ENCODE measurements at places on chromosomes 2 and 18.

GRCh38 chr2:182858671-182859070, 7.8 kb downstream of the FRZB start:
- DNase-seq, result no peak

GRCh38 chr2:137154946-137155345, 389.6 kb downstream of the THSD7B start:
- no peak for DNase-seq

DNA sequence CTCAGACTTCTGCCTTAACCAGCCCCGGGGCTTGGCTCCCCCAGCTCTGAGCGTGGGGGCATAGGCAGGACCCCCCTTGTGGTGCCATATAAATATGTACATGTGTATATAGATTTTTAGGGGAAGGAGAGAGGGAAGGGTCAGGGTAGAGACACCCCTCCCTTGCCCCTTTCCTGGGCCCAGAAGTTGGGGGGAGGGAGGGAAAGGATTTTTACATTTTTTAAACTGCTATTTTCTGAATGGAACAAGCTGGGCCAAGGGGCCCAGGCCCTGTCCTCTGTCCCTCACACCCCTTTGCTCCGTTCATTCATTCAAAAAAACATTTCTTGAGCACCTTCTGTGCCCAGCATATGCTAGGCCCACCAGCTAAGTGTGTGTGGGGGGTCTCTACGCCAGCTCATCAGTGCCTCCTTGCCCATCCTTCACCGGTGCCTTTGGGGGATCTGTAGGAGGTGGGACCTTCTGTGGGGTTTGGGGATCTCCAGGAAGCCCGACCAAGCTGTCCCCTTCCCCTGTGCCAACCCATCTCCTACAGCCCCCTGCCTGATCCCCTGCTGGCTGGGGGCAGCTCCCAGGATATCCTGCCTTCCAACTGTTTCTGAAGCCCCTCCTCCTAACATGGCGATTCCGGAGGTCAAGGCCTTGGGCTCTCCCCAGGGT, 5.5 kb downstream of the CTDSP1 start:
- no peak for DNase-seq

DNA sequence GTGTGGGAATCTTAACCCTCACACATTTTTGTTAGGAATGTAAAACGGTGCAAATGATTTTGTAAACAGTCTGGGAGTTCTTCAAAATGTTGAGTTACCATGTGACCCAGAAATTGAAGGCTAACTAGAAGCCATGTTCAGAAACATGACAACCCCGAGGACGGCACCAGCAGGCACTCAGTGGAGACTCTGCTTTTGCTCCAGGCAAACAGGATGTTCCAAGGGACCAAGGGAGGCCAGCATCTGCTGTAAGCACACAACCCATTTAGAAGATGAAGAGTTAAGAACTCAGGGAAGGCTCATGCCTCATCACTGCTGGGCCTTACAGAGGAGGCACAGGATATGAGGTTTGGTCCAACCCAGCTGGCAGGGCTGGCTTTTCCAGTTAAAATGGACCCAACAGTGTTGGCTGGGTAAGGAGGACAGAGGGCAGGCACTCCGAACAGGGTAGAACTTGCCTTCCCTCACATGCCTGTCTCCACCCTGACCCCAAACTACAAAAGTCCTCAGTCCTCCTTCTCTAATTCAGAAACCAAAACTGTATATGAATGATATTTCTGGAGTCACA, 23.6 kb downstream of the PARD6G start:
- no peak for DNase-seq

- DNase-seq, result no peak
Measured at GRCh38 chr2:227921648-227922047, 50.2 kb downstream of the DAW1 start.

DNA sequence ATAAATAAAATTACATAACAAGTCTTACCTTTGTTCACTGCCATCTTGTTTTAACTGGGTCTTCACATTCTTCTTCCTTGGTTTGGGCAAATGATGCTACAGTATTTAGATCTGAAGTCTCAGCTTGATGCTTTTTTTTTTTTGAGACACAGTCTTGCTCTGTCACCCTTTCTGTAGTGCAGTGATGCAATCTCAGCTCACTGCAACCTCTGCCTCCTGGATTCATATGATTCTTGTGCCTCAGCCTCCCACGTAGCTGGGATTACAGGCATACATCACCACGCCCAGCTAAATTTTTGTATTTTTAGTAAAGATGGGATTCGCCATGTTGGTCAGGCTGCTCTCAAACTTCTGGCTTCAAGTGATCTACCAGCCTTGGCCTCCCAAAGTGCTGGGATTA, 53.2 kb upstream of the MAT2A start:
- no peak for DNase-seq

DNA sequence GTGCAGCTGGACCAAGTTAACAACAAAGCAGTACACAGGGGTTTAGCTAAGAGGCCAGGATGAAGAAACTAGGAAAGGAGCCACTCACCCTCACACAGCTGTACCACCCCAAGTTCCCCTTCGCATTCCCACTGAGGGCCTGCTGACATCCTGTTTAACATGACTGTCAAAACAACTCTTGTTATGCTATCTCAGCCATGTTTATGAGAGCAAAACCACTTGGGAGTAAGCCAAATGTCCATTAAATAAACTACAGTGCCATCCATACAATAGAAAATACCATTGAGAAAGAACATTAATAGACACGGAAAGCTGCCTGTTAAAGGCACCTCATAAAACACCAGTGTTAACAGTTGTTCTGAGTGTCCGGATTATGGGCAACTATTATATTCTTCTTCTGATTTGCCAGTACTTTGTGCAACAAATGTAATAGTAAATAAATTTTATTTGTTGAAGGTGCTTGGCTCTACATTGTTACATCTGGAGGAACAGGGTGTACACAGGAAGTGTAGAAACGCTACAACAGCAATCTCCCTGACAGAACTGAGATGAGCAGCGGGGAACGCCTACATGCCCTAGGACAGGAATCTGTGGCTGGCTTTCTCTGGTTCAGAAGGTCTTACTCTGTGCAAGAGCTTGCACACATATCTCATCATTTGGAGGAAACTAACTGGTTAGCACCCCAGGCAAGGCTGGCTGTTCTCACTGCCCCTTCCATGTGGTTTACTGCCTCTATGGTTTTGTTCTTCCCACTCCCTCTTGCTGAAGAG, 85.6 kb downstream of the EHD3 start:
- no peak for DNase-seq

GRCh38 chr2:35788543-35788942, 567.0 kb upstream of the CRIM1 start:
- no peak for DNase-seq

- DNase-seq, result no peak
Measured at GRCh38 chr2:70822843-70823242, 2.4 kb upstream of the CLEC4F start.

Data from forelimb muscle (tissue), 1 donor.